Effector memory CD4-positive, alpha-beta T cell (primary cell): ENCODE measurements at places on chromosomes 4 and X.

DNA sequence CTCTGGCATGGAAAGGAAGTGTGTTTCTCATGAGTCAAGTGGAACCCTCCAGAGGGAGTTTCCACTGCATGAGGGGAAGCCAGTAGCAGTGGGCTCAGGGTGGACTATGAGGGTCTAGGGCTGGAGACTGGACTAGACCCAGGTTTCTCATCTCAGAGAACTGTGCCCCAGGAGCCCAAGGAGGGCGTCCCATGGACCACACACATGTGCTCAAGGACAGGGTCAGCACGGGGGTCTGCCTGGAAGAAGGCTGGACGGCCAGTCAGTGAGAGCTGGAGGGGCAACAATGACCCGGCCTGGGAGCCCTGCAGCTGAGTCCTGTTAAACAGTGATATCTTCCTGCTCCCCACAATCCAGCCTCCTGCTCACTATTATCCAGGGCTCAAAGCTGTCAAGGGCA, 5.8 kb upstream of the CTSO start:
- H3K4me3 ChIP-seq, result no peak overlapping the region
- DNase-seq, result no peak
- H3K4me1 ChIP-seq, result no peaks in the 10 kb centered on the region
- no peaks in the 10 kb centered on the region for H3K36me3 ChIP-seq
- H3K27me3 ChIP-seq, result no peaks in the 10 kb centered on the region
- no peak overlapping the region for H3K27ac ChIP-seq

DNA sequence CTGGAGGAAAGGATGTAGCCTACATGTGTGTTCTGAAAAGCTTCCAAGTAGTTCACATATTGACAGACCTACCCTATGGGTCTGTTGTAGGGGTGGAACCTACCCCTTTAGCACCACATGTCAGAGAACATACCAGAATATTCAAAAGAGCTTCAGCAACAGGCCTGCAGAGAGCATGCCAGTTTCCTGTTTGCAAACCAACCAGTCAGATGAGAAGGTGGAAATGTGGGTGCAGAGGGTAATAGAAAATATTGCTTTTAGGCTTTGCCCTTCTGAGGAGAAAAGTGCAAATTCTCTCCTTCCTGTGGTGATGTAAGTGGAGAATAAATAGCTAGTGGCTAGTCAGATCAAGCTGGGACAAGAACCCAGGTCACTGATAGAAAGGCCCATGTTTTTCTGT, 16.4 kb downstream of the INTS6L start:
- no peaks in the 10 kb centered on the region for H3K36me3 ChIP-seq
- H3K27ac ChIP-seq, result no peak overlapping the region
- H3K4me3 ChIP-seq, result no peak overlapping the region
- no peak for DNase-seq

- no peak overlapping the region for H3K4me3 ChIP-seq
- H3K4me1 ChIP-seq, result no peaks in the 10 kb centered on the region
- no peak overlapping the region for H3K27ac ChIP-seq
- no peaks in the 10 kb centered on the region for H3K36me3 ChIP-seq
- DNase-seq, result no peak
These were observed 10.1 kb upstream of the BMP2K start for GRCh38 chr4:78766026-78766425.

DNA sequence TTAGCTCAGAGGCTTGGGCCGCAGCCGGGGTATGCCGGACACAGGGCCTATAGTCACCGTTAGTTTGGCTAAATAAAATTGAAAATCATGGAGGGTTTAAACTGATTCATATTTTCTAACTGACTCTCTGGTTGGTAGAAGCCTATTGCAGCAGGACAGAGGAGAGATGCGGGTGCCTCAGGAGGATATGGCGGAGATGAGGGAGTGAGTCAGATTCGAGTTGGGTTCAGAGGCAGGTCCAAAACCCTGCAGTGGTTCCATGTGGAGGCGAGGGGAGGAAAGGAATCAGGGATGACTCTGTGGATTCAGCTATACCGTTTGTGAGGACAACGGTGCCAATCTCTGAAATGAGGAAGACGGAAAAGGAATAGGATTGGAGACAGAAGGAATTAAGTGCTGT, 176.6 kb downstream of the PALLD start:
- H3K4me3 ChIP-seq, result no peak overlapping the region
- no peaks in the 10 kb centered on the region for H3K36me3 ChIP-seq
- no peaks in the 10 kb centered on the region for H3K4me1 ChIP-seq
- no peak overlapping the region for H3K27ac ChIP-seq
- no peaks in the 10 kb centered on the region for H3K27me3 ChIP-seq

- H3K4me1 ChIP-seq, result no peaks in the 10 kb centered on the region
- H3K36me3 ChIP-seq, result no peaks in the 10 kb centered on the region
- H3K4me3 ChIP-seq, result no peak overlapping the region
- H3K27ac ChIP-seq, result no peak overlapping the region
These were observed 399.5 kb downstream of the SMARCA1 start for GRCh38 chrX:129123795-129124194.

DNA sequence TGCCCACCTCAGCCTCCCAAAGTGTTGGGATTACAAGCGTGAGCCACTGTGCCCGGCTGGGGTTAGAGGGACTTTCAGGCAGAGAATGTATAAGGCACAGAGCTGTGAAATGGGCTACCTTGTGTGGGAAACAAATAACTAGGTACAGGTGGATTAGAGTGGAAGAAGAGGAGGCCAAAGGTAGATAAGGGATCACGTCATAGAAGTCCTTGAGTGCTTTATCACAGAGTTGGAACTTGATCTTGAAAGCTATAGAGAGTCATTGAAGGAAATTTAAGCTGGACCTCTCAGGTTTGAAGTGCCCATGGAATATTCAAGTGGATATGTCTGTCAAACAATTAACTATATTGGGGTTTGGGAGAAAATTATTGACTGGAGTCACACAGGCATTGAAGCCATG, 8.4 kb downstream of the N4BP2 start:
- H3K27me3 ChIP-seq, result no peaks in the 10 kb centered on the region
- no peaks in the 10 kb centered on the region for H3K36me3 ChIP-seq
- DNase-seq, result no peak
- H3K27ac ChIP-seq, result no peak overlapping the region
- no peak overlapping the region for H3K4me3 ChIP-seq

DNA sequence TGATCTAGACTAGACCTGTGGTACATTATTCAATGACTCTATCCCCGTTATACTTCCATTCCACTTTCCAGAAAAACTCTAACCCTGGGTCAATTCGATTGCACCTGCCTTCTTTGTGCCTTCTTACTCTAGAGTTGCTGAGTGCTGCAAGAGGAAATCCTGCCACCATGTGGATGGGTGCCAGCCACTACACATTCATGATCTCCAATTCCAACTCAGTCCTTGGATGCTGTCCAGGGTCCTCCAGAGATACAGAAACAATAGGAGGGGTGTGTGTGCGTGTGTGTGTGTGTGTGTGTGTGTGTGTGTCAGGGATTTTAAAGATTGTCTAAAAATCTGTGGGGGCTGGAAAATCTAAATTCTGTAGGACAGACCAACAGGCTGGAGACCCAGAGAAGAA, 42.9 kb upstream of the INTS6L start:
- H3K27ac ChIP-seq, result no peak overlapping the region
- no peak for DNase-seq
- H3K4me1 ChIP-seq, result no peaks in the 10 kb centered on the region
- H3K36me3 ChIP-seq, result no peaks in the 10 kb centered on the region

DNA sequence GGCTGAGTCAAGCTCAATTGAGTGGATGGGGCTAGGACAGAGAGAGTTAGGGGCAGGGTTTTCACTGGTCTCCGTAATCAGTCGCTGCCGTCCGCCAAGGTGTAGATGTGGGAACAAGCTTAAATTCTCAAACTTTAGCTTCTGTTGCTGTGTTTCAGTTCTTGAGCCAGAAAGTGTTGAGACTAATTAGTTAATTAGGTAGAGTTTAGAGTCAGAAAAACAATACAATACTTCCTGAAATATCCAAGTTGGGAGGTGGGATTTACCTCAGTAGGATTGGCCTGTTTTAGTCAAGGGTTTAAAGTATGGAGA, 1.1 kb upstream of the UBE2D3 start:
- H3K4me1 ChIP-seq, result peaks cover 4% of the 10 kb centered on the region
- no peaks in the 10 kb centered on the region for H3K27me3 ChIP-seq
- peaks cover 4% of the 10 kb centered on the region for H3K36me3 ChIP-seq
- DNase-seq, result no peak

GRCh38 chrX:2967998-2968909, 38.1 kb upstream of the ARSH start:
- H3K4me3 ChIP-seq, result peak overlapping the region; percentile 8
- H3K4me1 ChIP-seq, result no peaks in the 10 kb centered on the region
- no peak for DNase-seq
- H3K36me3 ChIP-seq, result no peaks in the 10 kb centered on the region

- no peak overlapping the region for H3K27ac ChIP-seq
- H3K27me3 ChIP-seq, result no peaks in the 10 kb centered on the region
- DNase-seq, result no peak
- no peaks in the 10 kb centered on the region for H3K4me1 ChIP-seq
- no peak overlapping the region for H3K4me3 ChIP-seq
These were observed 39.6 kb upstream of the TMEM150C start for GRCh38 chr4:82601242-82602015.

DNA sequence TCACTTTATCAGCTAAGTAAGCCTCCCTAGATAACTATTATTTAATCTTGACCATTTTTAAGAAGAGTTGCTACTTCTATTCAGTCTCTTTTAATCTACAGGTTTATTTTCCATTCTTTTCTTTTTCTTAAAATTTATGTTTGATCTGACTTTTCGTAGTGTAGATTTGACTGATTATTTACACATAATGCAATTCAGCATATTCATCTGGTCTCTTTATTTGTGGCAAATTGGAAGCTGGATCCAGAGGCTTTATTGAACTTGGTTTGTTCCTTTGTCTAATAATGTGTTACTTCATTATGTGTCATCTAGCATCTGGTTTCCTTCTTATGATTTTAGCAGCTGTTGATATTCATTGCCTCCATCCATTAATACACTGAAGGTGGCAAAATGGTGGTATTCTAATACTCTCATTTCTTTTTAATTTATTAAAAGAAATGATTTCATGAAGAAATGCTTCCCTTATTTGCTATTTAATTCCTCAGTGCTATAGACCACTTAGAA, 113.0 kb downstream of the FBXW7 start:
- DNase-seq, result no peak
- H3K36me3 ChIP-seq, result no peaks in the 10 kb centered on the region
- no peak overlapping the region for H3K27ac ChIP-seq
- H3K4me3 ChIP-seq, result no peak overlapping the region
- no peaks in the 10 kb centered on the region for H3K4me1 ChIP-seq
- no peaks in the 10 kb centered on the region for H3K27me3 ChIP-seq

DNA sequence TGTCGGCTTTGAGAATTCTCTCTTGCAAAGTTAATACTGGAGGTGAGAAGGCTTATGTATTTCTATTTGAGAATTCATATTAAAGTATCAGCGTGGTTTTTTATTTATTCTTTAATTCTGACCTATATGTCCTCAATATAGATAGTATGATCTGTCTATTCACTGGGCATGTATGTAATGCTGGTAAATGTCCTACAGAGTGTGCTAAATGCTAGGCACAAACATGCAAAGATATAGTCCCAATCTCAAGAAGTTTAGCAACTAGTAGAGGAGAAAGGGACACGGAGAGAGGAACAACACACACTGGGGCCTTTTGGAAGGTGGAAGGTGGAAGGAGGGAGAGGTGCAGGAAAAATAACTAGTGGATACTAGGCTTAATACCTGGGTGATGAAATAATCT, 11.0 kb upstream of the BMPR1B start:
- H3K27ac ChIP-seq, result no peak overlapping the region
- H3K27me3 ChIP-seq, result no peaks in the 10 kb centered on the region
- H3K4me3 ChIP-seq, result no peak overlapping the region
- H3K36me3 ChIP-seq, result no peaks in the 10 kb centered on the region

DNA sequence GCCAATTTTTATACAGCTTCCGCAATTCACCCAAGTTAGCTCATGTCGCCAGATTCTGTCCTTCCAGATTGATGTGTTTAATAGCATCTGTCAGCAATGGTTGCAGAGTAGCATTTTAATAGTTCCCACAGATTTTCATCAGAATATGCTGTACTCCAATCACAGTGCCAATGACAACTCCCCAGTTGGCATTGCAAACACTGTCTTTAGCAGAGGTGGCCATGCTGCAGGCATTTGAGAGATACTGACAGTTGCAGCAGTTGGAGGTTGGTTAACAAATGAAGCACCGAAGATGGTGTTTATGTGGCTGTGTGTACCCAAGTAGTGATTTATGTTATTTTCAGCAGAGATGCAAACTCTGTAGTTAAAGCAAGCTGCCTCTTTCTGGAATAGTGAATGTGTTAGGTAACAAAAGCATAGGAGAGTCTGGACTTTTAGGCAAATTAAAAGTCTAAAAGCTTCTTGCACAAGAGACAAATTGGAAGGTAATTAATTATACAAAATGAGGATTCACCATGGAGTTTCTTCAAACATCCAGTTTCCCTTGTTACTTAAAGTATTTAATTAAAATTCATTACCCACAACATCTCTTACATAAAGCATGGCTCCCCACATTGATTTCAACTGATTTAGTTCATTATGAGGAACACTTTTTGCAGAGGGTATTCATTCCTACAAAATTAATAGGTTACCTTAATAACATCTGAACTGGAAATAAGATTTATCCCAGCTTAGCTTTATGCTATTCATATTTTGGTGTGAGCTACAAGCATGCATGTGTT, 65.2 kb downstream of the PARM1 start:
- no peaks in the 10 kb centered on the region for H3K4me1 ChIP-seq
- H3K27ac ChIP-seq, result no peak overlapping the region
- H3K36me3 ChIP-seq, result no peaks in the 10 kb centered on the region
- no peak for DNase-seq
- H3K4me3 ChIP-seq, result no peak overlapping the region

- H3K27ac ChIP-seq, result no peak overlapping the region
- DNase-seq, result no peak
- H3K27me3 ChIP-seq, result no peaks in the 10 kb centered on the region
- H3K36me3 ChIP-seq, result no peaks in the 10 kb centered on the region
These were observed 13.6 kb upstream of the MAGED4B start for GRCh38 chrX:52082578-52082977.

GRCh38 chrX:153614818-153615217, 15.9 kb upstream of the CCNQ start:
- no peaks in the 10 kb centered on the region for H3K36me3 ChIP-seq
- H3K27me3 ChIP-seq, result no peaks in the 10 kb centered on the region
- no peaks in the 10 kb centered on the region for H3K4me1 ChIP-seq
- H3K4me3 ChIP-seq, result no peak overlapping the region
- no peak overlapping the region for H3K27ac ChIP-seq

GRCh38 chr4:18441203-18441590, 419.6 kb upstream of the LCORL start:
- H3K4me3 ChIP-seq, result no peak overlapping the region
- H3K27me3 ChIP-seq, result no peaks in the 10 kb centered on the region
- H3K4me1 ChIP-seq, result no peaks in the 10 kb centered on the region
- H3K36me3 ChIP-seq, result no peaks in the 10 kb centered on the region

- H3K36me3 ChIP-seq, result no peaks in the 10 kb centered on the region
- H3K27ac ChIP-seq, result no peak overlapping the region
- no peak overlapping the region for H3K4me3 ChIP-seq
- no peaks in the 10 kb centered on the region for H3K4me1 ChIP-seq
- no peak for DNase-seq
These were observed 362.4 kb downstream of the MID1IP1 start for GRCh38 chrX:39163581-39164126.

DNA sequence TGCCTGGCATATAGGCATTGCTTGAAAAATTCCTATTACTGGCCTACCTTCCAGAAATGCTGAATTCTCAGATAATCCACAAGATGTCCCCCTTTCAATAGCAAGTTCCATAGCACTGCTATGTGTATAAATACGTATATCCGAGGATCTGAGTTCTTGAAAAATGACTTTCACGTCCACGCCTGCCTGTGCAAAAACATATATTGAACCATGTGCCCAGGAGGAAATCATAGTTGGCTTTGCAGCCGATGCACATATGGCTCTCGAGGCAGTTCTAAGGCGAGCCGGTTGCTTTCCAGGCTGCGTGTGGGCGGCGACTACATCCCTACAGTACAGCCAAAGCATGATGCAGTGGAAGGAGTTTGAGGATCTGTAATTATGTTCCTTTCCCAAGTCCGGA, 55.4 kb upstream of the ESX1 start:
- H3K27me3 ChIP-seq, result no peaks in the 10 kb centered on the region
- no peaks in the 10 kb centered on the region for H3K36me3 ChIP-seq
- no peaks in the 10 kb centered on the region for H3K4me1 ChIP-seq
- no peak overlapping the region for H3K27ac ChIP-seq
- H3K4me3 ChIP-seq, result no peak overlapping the region
